Stimulated activated memory B cell treated with anti-CD40 and anti-IgM and Interleukin-4, amounts not matched to agents 10 μg/mL and 1 μg/mL and 100 μg/mL, for 72 hours (primary cell): ENCODE measurements at places on chromosomes 2 and 18.

- no peak for ATAC-seq
These were observed 22.5 kb downstream of the TEX44 start for GRCh38 chr2:231615058-231615671.

DNA sequence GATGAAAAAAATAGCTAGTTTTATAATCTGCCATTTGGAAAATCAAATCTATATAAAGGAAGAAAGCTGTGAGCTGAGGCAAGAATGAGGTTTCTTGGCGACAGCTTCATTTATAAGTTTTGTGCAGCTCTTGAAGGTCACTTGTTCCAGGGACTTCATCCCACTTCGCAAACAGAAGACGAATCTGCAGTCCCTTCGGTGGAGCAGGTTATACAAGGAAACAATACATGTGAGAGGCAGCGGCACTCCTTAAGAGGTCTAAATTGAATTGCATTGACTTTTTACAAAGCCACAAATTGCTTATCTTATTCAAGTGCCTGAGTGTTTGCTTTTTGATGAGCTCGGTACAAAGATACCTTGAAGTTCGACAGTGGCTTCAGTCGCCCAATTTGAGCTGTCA, 72.2 kb downstream of the C1QL2 start:
- ATAC-seq = no peak

GRCh38 chr18:21145371-21145770, 33.8 kb upstream of the ROCK1 start:
- ATAC-seq = no peak

- ATAC-seq = no peak
These were observed 15.0 kb upstream of the OTOF start for GRCh38 chr2:26492749-26493515.

GRCh38 chr18:54280220-54280569, 10.9 kb downstream of the POLI start:
- no peak for ATAC-seq

DNA sequence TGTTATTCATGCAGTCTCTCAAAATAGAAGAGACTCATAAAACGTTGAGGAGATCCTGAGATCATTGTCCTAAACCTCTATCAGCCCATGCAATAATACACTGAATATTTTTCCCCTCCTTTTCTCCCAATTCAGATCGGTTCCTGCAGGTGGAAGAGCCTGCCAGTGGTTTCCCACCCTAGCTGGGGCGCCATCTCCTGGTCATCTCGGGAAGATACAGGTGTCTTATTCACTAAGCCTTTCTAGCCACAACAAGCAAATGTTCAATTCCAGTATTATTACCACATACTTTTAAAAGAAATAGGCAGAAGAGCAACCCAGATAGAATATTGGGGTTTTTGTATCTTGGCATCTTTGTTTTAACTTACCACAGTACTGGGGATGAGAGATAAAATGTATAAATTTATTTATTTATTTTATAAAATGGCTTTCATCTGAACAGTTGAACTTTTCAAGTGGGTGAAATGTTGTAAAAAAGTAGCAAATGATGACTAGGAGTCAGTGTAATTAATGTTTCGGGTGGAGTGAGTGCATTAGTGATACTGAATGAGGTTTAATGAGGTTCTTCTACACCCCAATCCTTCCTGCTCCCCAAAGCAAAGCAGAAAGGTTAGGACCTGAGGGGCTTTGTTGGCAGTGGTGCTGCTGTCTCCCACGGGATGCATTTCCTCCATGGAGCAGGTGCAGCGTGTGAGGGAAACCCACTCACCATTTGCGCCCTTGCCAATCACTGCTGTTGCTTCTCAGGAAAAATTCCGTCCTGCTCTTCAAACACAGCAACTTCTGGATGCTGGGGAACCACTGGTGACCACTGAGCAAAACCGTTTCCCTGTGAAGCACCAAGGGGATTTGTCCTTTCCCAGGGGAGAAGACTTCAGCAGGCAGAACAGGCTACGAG, 147.1 kb upstream of the FHL2 start:
- no peak for ATAC-seq
